ENCODE measurements at places on chromosomes 13 and 19. TPM values are rescaled to one million over a fixed set of nuclear protein-coding genes. Genes with fewer than 3 reads are reported as not detected.

DKKL1 gene
- 17.8 TPM for total RNA-seq

NUMBL gene
- 102 TPM for total RNA-seq

DNA sequence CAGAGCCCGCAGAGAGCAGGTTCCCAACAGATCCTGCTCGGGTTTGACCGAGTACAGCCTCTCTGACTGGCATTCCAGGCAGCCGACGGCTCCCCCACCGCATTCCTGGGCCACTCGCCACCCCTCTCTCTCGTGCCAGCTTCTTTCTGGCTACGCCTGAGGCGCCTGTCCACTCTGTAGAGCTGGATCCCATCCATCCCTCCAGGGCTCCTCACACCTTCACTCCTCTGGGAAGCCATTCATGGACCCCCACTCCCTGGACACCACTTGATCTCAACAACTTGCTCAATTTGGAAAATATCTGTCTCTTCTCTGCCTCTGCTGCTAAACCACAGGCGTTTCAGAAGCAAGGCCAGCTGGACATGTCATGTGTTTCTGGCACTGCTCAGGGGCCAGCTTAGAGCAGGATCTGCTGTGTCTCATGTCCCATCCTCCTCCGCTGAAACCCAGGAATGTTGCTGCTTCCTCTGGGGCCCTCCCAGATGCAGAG, 30.6 kb upstream of the ATP1A3 start:
- no peak for DNase-seq

GRCh38 chr13:24868874-24869273, 104.9 kb downstream of the RNF17 start:
- no peak for DNase-seq

DNA sequence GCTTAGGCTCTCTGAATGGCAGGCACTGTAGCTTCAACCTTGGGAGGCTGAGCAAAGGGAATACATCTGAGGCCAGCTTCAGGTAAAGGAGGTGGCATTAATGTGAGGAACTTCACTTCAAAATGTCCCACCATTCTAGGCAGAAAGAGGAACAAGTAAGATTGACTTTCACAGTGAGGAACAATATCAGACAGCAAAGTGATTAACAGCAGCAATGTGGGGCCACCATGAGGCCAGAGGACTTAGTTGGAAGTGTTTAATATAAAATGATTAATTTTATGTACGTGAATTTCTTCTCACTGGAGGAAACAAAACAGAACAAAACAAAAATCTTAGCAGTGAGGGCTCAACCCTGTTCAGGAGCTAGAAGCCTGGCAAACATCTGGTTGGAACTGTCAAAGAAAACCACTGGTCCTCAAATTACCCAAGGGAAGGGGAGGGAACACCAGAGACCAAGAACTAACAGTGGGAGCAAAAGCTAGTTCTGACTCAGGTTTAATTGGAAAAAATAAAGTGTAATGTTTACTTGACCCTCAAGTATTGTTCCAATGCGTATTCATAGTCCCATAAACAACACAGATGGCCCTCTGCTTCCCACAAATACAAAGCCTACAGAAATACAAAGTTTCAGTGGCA, 43.9 kb upstream of the FRY start:
- DNase-seq = no peak

DNA sequence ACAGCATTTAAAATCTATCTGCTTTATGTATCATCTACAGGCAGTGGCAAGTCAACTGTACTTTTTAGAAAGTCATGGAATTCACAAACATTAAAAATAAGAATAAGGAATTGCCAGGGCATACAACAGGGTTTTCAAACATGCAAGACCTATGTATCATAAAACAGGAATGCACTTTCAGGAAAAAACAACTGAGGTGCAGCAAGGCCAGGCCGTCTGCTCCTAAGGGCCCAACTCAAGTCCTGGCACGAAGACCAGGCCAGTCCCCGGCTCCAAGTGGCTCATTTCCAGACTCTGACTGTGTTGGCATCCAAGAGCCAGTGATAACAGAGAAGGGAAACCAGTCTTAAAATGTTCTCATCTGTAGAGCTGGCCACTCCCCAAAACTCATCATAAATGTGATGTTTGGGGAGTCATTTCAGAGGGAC, 7.1 kb downstream of the RFX2 start:
- peak; percentile 84 for DNase-seq

DNA sequence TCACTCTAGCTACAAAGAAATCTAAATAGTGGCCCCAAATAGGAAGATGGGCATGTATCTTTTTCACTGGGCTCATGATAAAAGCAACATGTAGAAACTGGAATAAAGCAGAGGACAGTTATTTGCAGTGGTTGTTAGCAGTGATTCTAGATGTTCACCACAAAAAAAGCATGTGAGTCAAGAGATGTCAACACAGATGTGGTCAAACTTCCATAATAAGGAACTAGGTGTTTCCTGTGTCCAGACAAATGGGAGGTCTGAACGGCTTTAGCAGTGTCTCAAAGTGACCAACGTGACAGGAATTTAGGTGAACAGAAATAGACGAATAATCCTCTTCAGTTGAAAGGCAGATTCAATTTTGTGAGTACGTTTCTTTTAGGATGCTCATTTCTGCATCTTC, 162.7 kb downstream of the TBC1D4 start:
- no peak for DNase-seq

- no peak for DNase-seq
These were observed 1.1 kb upstream of the MBNL2 start for GRCh38 chr13:97221046-97221445.
